ENCODE measurements at places on chromosomes 2 and 18.

- no peak for DNase-seq
Measured at GRCh38 chr18:45381282-45381681, 234.0 kb upstream of the SLC14A2 start.

GRCh38 chr2:10064932-10065772 is 15.1 kb downstream of the CYS1 start:
- DNase-seq = no peak

GRCh38 chr2:48383036-48383435 is 146.9 kb upstream of the STON1 start:
- no peak for DNase-seq

DNA sequence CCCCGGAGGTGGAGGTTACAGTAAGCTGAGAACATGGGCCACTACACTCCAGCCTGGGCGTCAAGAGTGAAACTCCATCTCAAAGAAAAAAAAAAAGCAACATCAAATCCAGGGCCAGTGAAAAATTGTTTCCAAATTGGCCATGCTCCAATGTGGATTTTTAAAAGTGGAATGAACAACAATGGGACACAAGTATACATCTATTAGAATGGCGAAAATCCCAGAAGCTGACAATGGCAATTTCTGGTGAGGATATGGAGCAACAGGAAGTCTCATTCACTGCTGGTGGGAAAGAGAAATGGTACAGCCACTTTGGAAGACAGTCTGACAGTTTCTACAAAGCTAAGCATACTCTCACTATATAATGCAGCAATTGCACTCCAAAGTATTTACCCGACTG is 161.4 kb downstream of the UXS1 start:
- DNase-seq = no peak

DNA sequence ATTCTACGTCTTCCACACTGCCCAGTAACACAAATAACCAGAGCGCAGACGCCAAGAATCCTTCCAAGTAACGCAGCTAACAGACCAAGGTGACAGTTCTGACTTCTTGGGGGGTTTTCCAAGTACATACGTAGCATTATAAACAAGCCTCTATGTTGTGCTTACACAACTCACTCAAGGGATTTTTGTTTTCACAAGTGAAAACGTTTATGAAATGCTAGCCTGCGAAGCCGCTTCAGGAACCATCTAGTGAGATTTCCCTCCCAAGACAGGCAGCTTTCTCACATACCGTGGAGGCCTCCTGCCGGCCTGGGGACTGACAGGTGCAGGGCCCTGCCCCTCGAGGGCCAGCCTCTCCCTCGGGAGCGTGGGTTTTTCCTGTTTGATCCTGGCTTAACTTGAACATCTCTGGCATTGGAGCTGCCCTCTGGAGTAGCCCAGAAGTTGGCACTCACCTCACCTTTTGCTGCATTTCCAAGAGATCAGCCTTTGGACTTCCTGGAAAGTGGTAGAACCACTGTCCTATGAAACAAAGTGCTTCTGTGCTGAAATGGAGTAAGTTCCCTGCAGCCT is 151.1 kb downstream of the MBP start:
- no peak for DNase-seq

- DNase-seq = no peak
Measured at GRCh38 chr2:204655101-204655500, 109.8 kb downstream of the PARD3B start.

GRCh38 chr2:142100970-142101369 is 29.8 kb downstream of the LRP1B start:
- DNase-seq = no peak

DNA sequence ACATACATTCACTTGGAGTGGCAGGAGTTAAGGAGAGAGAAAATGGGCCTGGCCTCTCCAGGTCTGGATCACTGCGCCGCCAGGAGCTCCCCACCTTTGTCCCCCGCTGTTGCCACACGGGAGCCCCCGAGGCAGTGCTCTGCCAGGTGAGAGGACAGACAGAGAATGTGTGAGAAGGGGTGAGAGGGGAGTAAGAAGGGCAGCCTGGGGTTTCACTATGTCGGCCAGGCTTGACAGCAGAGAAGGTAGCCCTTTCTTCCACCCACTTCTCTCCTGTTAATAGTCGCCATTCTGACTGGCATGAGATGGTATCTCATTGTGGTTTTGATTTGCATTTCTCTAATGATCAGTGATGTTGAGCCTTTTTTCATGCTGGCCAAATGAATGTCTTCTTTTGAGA is 26.2 kb upstream of the ARHGEF4 start:
- no peak for DNase-seq

DNA sequence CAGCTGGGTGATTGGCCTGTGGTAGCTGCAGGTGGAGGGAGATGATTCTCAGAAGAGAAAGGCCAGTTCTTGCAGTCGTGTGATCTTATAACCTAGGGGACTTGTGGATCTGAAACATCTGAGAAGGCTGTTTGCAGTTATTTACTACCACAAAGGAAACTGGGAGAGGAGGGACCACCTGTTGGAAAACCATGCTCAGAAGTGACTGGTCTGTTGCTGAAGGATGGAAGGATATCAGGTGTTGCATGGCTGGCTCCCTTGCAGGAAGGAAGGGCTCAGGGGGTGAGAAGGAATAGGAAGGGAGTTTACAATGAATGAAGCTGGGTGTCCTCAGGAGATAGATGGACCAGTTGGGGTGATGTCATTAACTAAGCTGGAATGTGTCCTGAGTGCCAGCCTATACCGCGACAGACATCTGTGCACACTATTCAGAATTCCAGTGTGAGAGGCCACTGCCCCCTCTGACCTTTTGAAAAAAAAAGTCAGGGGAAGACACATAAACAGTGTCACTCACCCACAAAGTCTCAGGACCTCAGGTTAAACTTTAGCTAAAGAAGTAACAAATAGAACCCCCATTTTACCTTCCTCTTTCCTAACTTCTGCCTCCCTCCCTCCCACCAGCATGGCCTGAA is 17.5 kb downstream of the IGFBP2 start:
- no peak for DNase-seq

DNA sequence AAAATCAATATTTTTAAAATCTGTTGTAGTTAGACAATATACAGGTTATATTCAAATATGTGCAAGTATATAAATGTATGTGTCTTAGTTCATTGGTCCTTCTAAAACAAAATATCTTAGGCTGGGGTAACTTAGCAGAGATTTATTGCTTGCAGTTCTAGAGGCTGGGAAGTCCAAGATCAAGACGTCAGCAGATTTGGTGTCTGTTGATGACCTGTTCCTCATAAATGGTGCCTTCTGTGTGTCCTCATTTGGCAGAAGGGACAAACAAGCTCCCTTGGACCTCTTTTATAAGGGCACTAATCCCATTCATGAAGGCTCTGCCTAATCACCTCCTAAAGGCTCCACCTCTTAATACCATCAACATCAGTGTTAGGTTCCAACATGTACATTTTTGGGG is 31.3 kb downstream of the ABI2 start:
- DNase-seq = no peak

DNA sequence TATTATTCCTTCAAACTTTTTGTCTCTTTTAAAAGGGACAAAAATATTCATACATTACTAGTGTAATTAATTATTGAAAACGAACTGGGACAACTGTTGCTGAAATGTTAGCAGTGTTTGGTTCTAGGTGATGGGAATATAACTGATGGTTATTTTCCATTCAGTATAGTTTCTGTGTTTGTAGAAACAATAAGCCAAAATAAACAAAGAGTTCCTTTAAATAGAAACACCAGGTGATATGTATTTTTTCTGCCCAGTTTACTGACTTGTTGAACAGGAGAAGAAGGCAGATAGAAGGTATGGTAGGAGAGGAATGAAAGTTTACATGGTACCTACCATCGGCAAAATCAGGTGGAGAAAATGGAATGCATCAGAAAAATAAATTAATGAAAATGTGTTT is 74.2 kb downstream of the LYPD6B start:
- DNase-seq = no peak

DNA sequence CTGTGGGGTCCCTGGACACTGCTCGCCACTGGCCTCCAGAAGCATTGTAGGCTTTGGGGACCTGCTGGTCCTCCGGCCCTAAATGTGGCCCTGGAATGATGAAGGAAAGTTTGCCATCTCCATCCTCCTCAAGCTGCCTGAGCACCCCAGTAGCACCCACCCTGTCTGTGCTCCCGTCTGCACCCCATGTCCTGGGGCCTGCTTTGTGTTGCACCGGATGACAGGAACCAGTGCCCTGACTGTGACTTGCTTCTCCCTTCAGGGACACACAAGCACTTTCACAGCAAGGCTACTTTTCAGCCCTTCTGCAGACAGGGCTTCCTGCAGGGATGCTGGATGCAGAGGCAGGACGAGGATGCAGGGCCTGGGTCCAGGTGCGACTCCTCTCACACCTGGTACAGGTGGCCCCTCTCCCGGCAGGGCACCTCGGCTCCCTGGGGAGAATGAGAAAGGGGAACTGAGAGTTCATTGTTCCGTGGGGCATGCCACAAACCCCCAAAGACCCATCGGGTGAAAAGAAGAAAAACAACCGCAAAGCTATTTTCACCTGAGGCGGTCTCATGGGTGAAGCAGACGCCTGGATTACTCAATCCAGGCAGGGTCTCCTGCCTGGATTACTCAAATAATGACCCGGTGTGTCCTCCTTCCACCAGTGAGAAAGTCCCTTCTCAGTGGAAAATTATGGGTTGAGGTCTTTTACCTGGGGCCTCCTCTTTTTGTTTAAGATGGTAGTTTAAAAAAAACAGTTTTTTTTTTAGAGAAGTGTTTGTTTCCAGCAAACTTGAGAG is 74.9 kb downstream of the LONRF2 start:
- DNase-seq = peak; percentile 67

- DNase-seq = no peak
Measured at GRCh38 chr2:98015671-98016070, 19.9 kb upstream of the TMEM131 start.

GRCh38 chr2:176242276-176242675 is 27.0 kb upstream of the MTX2 start:
- DNase-seq = no peak

DNA sequence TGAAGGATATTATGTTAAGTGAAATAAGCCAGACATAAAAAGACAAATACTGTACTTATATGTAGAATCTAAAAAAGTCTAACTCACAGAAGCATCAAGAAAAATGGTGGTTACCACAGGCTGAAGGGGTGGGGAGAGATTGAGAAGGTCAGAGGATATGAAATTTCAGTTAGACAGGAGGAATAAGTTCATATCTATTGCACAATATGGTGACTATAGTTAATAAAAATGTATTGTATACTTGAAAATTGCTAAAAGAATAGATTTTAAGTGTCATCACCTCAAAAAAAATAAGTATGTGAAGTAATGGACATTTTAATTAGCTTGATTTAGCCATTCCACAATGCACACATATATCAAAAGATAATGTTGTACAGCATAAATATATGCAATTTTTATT is 19.8 kb downstream of the ACMSD start:
- DNase-seq = no peak

- DNase-seq = no peak
Measured at GRCh38 chr2:27307287-27307544, 1.0 kb downstream of the UCN start.

- no peak for DNase-seq
Measured at GRCh38 chr18:35454803-35455202, 43.0 kb downstream of the INO80C start.

DNA sequence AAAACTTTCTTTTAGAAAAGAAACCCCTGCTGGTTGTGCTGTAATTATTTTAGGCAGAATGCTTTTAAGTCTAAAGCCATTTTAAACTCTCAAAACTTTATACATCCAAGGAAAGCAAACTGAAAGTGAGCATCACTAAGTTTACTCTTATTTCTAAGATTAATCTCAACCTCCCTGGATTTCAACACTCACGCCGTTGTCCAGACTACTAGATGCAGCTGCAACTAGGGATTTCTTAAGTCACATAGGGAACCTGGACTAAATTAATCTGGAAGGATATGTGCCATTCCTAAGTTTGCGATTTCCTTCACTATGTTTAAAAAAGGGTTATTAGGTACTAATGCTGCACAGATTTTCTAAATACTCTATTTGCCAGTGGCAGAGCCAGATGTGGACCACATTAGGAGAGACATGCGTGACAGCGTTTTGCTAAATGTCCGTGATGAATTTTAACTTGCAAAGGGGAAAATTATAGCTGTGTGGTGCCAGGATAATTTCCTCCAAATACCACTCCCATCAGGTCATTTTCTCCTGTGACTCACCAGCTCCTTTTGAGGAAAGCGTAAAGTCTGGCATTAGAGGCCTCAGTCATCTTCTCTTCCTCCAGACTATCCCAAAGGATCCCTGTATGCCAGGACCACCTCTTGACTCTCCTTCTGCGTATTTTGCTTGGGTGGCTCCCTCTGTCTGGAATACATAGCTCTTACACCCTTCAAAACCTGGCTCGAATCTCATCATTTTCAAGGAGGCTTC is 143.7 kb downstream of the ATL2 start:
- DNase-seq = no peak

DNA sequence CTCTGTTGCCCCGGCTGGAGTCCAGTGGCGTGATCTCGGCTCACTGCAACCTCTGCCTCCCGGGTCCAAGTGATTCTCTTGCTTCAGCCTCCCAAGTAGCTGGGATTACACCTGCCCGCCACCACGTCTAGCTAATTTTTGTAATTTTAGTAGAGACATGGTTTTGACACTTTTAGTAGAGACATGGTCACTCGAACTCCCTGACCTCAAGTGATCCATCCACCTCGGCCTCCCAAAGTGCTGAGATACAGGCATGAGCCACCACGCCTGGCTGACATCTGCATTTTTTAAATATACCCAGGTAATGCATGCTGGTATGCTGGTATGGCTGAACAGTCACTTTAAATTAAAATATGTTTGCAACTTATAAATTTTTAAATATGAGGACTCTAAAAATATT is 91.9 kb downstream of the EPB41L3 start:
- DNase-seq = no peak

- no peak for DNase-seq
Measured at GRCh38 chr18:45774065-45774521, 50.1 kb downstream of the SLC14A1 start.

GRCh38 chr2:234453216-234453615 is 43.7 kb downstream of the ARL4C start:
- DNase-seq = no peak

GRCh38 chr2:10242998-10243925 is 59.4 kb upstream of the HPCAL1 start:
- DNase-seq = no peak

- DNase-seq = no peak
Measured at GRCh38 chr2:23459032-23459431, 74.1 kb downstream of the KLHL29 start.

DNA sequence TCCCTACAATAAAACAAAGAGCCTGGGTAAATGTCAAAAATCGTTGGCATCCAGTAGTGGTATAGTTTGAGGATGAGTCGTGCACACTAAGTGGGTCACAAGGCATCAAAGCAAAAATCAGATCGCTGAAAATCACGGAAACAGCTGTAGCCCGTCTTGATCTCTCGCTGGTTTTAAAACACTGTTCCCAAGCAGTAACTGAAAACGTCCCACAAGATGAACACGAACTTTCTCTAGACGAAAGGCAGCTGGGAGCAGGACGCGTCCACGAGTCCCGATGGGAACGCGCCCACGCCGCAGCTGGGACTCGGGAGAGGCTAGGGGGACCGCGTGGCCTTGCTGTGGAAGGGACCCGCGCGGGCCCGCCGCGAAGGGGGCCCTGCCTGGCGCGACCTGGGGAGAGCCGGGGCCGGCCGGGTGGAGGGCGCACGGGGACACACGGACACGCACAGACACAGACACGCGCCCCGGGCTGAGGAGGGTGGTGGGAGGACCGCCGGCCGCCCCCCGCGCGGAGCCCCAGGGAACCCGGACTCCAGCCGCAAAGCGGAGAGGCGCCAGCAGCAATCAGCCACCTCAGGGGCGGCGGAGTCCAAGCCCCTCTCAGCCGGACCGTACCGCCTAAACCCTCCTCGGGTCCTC is 651 bp downstream of the STK17B start:
- no peak for DNase-seq
